ENCODE measurements at places on chromosomes 13 and 19.

DNA sequence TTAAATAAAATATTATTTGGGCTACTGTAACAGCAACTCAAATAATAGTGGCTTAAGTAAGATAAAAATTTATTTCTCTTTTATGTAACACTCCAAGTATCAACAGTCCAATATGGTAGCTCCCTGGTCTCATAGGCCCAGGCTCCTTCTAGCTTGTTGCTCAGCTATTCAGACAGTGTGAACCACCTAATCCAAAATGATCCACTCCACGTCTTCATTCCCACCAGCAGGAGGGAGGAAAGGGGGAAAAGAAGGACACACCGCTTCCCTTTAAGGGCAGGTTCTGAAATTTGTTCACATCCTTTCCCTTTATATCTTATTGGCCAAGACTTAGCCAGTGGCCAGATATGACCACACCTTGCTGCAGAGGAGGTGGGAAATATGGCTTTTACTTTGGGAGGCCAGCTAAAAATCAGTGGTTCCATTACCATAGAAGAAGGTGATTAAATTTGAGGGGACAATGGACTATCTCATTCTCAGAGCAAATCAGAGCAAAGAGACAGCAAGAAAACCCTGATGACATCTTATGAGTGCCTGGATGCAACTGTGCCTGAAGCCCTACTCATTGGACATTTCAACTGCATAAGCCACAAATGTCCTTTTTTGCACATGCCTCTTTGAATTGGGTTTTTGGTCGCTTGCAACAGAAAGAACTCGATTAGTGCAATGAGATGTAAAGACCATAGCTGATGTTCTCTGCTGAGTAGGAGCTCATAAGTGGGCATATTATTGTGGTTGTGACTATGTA is 7.0 kb upstream of the EPOR start:
- no peak for DNase-seq

DNA sequence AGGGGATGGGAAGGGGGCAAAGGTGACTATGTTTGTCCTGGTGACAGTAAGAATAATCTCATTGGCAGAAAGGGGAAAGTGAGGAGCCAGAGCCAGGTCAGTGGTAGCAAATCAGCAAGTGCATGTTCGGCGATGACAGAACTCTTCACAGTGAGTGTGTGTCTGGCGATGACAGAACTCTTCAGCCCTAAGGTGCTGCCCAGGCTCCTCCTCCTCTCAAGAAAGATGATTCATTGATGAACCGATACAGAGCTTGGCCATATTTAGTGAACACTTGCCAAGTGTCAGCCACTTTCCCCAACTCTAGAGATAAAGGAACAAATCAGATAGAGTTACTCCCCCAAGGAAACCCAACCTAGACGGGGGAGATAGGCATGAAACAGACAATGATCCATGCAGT is 199.3 kb upstream of the UBL3 start:
- no peak for DNase-seq

- peak; percentile 39 for DNase-seq
These were observed 195.7 kb downstream of the KLF12 start for GRCh38 chr13:73938372-73939070.

DNA sequence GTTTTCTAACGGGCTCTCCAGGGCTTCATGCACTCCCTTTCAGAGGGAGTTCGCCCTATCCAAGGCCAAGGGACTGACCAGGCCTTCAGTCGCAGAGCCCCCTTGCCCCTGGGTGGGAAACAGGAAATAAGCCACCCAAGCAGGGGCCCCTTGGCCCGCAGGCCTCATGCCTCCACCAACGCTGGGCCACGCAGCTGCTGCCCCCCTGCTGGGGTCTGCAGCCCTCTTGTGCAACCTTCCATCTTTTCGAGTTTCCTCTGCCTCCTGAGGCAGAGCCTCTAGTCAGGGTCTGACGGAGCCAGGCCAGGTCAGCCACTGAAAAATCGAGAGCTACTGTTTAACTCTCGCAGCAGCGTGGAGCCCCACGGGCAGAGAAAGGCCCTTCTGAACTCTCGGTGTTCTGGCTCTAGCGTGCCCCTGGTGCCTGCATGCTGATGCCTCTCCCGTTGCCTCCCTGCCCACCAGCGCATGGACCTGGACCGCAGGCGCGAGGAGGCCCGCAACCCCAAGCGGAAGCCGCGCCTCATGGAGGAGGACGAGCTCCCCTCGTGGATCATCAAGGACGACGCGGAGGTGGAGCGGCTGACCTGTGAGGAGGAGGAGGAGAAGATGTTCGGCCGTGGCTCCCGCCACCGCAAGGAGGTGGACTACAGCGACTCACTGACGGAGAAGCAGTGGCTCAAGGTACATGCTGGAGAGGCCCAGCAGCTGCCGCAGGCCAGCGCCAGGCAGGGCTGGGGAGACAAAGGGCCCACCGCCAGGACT is 54.6 kb upstream of the LDLR start:
- no peak for DNase-seq

- no peak for DNase-seq
These were observed 31.6 kb upstream of the USP12 start for GRCh38 chr13:27203186-27203585.

DNA sequence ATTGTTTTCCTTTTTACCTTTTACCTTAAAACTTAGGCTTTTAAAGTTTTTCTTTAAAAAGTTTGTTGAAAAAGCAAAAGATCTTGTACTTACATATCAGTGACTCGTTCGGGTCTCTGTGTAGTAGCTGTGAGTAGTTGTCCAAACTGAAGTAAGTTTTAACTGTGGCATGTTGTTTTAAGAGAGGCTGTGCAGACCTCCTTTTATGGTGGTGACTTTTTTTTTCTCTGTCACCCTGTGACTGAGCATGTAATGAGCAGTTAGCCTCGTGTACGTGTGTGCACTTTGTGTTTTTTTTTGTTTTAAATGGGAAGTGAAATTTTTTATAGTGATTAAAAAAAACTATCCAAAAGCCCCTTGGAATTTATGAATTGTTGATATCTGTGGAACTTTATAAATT is at the start of gene GPR183:
TSS of gene GPR183 (minus strand) at position 153 of the 400 bp plus-strand sequence. CDS start 11,254 bp downstream, outside the sequence.
- DNase-seq: no peak

- no peak for DNase-seq
These were observed 6.7 kb upstream of the TRIM28 start for GRCh38 chr19:58536852-58537798.

DNA sequence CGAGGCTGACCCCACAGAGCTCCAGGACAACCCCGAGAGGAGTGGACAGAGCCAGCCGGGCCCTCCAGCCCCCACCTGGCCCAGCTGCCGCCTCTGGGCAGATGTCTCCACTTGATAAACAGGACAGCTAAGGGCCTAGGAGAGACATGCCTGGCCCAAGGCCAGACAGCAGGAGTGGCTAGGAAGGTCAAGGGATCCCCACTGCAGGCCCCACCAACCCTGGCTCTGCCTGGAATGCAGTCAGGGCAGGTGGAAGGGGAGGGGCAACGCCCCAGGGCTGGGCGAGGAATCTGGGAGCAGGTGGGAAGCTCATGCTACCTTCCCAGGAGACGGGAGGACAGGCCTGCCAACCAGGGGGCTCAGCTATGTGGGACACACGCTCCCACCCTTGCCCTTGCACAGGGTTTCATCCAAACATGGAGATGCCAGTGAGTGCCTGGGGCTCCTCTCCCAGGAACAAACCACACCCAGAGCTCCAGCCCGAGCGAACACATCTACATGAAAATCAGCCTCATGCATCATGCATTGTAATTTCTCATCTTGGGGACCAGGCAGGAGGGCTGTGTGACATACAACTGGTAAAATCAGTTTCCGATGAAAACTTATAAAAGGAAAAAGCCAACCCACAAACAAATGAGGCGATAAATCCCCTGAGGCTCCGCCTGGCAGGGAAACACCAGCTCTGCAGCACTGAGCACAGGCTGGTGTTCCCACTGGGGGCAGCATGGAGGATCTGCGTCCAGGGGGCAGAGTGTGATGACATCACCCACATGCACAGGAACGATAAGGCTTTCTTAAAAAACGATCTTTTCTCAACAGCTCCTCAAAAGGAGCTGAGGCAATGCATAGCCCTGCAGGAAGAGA is 25.0 kb downstream of the SH3GL1 start:
- no peak for DNase-seq

GRCh38 chr19:17871878-17872250 is at the start of gene SLC5A5:
TSS of gene SLC5A5 (plus strand) at chr19:17871945. CDS start at chr19:17872320, 375 bp downstream.
- no peak for DNase-seq

GRCh38 chr19:18879579-18880373 is 16.2 kb downstream of the CERS1 start:
- DNase-seq: no peak

DNA sequence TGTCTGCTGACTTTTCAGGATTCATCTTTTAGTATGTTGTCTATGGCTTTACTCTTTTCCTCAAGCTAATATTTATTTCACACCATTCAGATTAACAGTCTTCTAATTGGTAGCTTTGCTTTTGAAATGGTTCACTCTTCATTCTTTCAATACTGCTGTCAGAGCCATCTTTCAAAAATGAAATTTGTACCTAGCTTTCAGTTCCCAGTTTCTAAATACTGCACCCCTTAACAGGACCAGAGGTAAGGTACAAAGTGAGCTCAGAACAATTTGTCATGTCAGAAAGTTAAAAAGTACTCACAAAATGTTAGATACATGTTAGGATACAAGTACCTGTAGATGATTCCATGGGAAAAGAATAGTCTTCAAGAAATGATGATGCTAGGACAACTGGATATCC is 83.0 kb downstream of the FNDC3A start:
- DNase-seq: no peak

- DNase-seq: no peak
These were observed 28.8 kb upstream of the TUBGCP3 start for GRCh38 chr13:112616586-112617362.

DNA sequence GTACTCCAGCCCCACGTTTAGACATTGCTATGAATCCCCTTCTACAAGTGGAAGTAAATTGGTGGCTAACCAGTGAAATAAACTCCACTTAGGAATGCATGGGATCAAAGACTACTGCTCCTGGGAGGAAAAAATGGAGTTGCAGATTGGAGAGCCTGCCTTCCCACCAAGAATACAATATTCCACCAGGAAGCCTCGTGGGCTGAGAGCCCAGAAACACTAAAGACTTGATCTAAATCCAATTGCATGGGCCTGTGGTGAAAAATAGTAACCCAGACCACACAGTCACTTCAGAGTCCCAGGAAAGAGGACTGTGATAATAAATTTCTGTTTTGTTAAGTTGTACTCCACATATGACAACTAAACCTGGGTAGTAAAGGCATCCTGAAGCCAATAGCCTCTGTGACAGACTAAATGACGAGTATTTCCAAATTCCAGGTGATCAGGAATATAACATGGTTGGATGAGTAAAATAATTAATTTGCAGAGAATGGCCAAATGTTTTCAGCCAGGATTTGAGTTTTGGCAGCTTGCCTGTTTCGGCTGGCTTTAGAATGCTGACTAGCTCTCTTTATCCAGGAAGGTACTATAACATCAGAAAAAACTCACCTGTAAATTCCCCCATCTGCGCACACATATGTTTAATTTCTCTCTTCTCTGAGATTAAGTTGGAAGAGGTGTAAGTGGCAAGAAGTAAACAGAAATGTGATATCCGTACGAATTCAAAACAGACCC is 480.3 kb downstream of the LIG4 start:
- no peak for DNase-seq

GRCh38 chr13:22736084-22736767 is 444.6 kb upstream of the SGCG start:
- DNase-seq: no peak

DNA sequence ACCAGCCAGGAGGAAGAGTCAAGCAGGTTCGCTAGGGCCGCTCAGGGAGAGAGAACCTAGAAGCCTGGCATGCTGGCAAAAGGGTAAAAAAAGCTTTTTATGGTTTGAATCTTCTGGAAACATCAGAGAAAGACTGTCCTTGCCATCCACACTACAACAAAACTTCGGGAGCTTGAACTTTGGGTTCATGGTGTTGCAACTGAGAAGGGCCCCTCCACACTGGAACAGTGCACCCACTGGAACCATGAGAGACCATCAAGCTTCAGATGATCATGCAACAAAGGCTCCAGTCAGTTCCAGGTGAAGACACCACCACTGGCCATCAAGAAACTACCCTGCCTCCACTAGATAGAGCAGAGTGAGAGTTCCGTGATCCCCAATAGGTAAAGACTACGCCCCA is 170.1 kb downstream of the RGCC start:
- DNase-seq: no peak

- DNase-seq: no peak
These were observed 75.1 kb downstream of the C13orf42 start for GRCh38 chr13:51035978-51036377.
